ENCODE measurements at places on chromosomes 6 and 20.

GRCh38 chr20:50229156-50229607 lies 38.6 kb downstream of the CEBPB start:
- no peak for DNase-seq

- DNase-seq: no peak
Measured at GRCh38 chr6:90411292-90411781, 114.7 kb upstream of the BACH2 start.

GRCh38 chr6:4581468-4582385 lies 194.5 kb upstream of the CDYL start:
- DNase-seq: no peak

DNA sequence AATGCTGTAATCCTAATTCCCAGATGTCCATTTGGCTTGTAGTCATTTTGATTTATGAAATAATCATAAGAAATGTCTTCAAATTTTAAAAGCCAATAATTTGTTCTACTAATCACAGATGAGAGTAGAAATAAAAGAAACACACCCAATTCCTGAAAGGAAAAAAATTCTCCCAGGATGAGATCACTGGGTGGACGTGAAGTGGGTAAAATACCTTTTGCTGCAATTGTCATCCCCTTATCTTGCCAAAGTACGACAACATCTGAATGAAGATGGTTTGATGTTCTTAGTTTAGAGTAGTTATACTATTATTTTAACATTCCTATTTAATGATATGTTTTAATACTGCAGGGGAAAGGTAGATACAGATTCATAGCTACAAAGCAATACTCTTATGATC lies 33.7 kb downstream of the MTHFD1L start:
- no peak for DNase-seq

- DNase-seq: no peak
Measured at GRCh38 chr6:39223061-39223460, 6.2 kb downstream of the KCNK5 start.

DNA sequence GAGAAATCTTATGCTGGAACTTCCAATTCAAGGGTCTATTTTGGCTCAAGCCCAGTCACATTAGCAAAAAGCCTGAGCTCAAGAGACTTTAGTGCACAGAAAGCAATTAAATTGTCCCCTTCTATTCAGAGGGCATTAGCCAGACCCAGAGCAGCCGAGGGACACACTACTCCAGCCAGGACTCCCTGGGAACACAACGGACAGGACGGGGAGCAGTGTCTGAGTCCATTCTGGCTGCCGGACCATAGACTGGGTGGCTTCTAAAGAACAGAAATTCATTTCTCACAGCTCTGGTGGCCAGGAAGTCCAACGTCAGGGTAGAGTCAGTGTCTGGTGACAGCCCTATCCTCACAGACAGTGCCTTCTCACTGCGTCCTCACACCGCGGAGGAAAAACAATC lies 78.4 kb downstream of the PRND start:
- DNase-seq: no peak

- DNase-seq: no peak
Measured at GRCh38 chr20:45500022-45500421, 15.4 kb downstream of the SPINT3 start.

DNA sequence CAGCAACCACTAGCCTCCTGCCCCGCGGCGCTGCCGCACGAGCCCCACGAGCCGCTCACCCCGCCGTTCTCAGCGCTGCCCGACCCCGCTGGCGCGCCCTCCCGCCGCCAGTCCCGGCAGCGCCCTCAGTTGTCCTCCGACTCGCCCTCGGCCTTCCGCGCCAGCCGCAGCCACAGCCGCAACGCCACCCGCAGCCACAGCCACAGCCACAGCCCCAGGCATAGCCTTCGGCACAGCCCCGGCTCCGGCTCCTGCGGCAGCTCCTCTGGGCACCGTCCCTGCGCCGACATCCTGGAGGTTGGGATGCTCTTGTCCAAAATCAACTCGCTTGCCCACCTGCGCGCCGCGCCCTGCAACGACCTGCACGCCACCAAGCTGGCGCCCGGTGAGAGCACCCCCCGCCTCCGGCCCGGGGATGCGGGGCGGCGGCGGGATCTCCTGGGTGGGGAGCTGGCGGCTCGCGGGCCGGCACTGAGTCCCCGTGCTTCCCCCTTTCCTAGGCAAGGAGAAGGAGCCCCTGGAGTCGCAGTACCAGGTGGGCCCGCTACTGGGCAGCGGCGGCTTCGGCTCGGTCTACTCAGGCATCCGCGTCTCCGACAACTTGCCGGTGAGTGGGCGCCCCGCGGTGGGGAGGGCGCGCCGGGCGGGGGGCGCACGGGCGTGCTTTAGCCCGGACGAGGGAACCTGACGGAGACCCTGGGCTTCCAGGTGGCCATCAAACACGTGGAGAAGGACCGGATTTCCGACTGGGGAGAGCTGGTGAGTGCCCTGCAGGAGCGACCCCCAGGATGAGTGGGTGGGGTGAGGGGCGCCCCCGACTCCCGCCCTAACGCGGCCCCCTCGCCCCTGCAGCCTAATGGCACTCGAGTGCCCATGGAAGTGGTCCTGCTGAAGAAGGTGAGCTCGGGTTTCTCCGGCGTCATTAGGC lies 585 bp downstream of the PIM1 start:
- peak; percentile 71 for DNase-seq

DNA sequence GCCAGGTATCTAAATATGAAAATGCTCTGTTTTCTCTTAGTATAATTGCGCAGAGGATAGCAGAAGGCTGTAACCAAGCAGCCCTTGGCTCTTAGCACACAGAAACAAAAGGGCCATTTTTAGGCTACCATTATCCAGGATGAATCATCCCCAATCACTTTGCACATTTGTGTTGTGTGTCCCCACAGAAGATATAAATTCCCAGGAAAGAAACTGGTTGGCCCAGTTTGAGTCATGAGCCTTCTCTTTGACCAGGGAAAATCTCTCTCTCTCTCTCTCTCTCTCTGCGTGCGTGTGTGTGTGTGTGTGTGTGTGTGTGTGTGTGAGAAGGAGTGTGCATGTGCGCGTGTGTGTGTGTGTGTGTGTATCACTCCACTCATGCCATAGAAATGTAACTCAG lies 178.5 kb downstream of the FRK start:
- DNase-seq: no peak

DNA sequence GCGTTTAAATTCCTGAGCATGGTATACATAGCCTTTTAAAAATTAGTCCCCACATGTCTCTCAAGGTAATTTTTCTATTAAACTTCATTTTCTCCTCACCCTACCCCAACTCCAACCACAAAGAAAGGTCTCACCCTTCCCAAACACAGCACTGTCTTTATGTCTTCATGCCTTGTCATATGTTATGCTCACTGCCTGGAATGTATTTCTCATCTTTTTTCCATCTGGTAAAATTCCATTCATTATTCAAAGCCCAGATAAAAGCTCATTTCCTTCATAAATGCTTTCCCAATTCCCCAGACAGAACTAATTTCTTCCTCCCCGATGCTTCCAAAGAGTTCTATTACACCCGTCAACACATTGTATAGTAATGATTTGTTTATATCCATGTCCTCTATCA lies 302.0 kb downstream of the ALDH8A1 start:
- DNase-seq: no peak

DNA sequence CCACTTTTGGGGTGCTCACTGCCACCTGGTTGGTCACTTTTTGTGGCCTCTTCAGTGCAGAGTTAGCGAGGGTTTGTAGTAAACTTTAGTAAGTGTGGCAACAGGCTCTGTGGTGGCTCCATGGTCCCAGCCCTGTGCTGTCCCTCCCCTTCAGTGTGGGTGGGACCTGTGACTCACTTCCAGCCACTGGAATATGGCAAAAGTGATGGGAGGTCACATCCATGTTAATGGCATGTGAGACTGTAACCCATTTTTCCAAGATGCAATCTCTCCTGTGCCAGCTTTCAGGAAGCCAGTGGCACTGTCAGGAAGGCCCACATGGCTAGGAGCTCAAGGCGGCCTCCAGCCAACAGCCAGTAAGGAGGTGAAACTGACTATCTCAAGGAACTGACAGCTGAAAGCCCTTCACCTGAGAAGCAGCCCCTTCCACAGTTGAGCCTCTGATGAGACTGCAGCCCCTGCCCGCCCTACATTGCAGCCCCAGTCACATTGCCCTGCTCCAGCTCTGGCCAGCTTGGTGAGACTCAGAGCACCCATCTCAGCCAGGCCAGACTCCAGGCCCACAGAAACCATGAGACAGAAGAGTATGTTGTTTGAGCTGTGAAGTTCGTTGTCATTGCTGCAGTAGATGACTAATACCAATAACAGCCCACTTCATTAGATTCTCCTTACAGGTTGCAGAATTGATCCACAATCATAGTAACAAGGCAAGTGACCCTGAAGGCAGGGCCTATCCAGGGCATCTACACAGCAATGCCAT lies 13.1 kb upstream of the CST7 start:
- DNase-seq: no peak

GRCh38 chr20:38723017-38723847 lies 1.1 kb upstream of the SLC32A1 start:
- DNase-seq: peak; percentile 39
